T-cell (primary cell): ENCODE measurements at places on chromosomes 3 and 15. TPM values are rescaled to one million over a fixed set of nuclear protein-coding genes. Genes with fewer than 3 reads are reported as not detected.

The GOLGA6L24 gene
- not detected for total RNA-seq

The AP3B2 gene
- total RNA-seq = 5.8 TPM

The XYLB gene
- total RNA-seq = 0.82 TPM

The ROBO2 gene
- total RNA-seq = not detected

The RASGRF1 gene
- 0.09 TPM for total RNA-seq

The CCDC174 gene
- 41.8 TPM for total RNA-seq

The TMEM207 gene
- not detected for total RNA-seq

The COL6A6 gene
- not detected for total RNA-seq

The CLDND1 gene
- 171 TPM for total RNA-seq

The WNT5A gene
- total RNA-seq = not detected

The TICRR gene
- 0.25 TPM for total RNA-seq

The KBTBD13 gene
- total RNA-seq = not detected

The NOX5 gene
- total RNA-seq = not detected

The PRICKLE2 gene
- 0.06 TPM for total RNA-seq

The APOD gene
- not detected for total RNA-seq

The GOLGA6A gene
- total RNA-seq = 0.13 TPM

The DTX3L gene
- total RNA-seq = 49.8 TPM

The RNF13 gene
- total RNA-seq = 46.6 TPM

The CEMIP gene
- 1.2 TPM for total RNA-seq

The GATM gene
- 0.49 TPM for total RNA-seq

The CFAP92 gene
- total RNA-seq = 0.26 TPM

The PAQR5 gene
- total RNA-seq = not detected

The TBC1D21 gene
- not detected for total RNA-seq

The UBAP1L gene
- 13.2 TPM for total RNA-seq

The GPR156 gene
- total RNA-seq = 0.53 TPM

The RIOX2 gene
- total RNA-seq = 31.0 TPM

The IQCB1 gene
- 24.9 TPM for total RNA-seq

The KY gene
- not detected for total RNA-seq

The CCDC50 gene
- 9.7 TPM for total RNA-seq

The GNAT1 gene
- not detected for total RNA-seq

The GOLGA6L10 gene
- 1.6 TPM for total RNA-seq

The PLOD2 gene
- total RNA-seq = 0.53 TPM
